ENCODE measurements at places on chromosomes 5 and 9.

DNA sequence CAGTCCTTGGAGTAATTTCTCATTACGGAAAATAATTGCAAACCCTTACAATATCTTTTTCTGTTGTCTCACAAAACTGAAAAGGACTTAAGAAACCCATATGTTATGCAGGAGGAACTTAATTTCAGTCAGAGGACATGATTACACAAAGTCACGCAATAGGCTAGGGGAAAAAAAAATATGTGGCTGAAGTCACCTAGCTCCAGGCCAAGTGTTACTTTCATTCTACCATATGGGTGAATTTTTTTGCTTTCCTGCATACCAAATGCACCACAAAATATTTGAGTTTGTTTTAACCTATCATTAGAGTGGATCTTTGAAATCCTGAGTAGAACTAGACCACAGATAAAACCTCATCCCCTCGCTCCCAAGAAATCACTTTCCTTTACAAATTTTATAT, 523.5 kb downstream of the CAAP1 start:
- DNase-seq: no peak

DNA sequence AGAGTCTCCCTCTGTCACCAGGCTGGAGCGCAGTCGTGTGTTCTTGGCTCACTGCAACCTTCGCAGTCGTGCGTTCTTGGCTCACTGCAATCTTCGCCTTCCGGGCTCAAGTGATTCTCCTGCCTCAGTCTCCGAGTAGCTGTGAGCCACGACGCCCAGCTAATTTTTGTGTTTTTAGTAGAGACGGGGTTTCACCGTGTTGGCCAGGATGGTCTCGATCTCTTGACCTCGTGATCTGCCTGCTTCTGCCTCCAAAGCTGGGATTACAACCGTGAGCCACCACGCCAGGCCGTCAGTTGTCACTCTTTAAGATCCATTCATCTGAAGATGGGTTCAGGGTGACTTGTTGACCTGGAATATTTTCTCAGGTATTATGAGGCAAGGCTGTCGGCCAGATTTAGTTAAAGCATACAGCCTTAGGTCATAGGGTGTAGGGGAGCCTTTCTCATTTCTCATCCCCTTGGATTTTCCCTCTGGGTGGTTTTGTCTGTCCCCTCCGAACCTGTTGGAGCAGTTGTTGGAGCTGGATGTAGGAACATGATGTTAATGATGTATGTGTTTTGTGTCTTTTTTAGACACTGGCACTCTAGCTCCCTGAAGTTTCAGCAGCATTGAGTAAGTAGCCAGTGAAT, 1.6 kb downstream of the SLC22A5 start:
- no peak for DNase-seq

- DNase-seq: no peak
These were observed 322.9 kb downstream of the SLIT3 start for GRCh38 chr5:168978015-168978414.

DNA sequence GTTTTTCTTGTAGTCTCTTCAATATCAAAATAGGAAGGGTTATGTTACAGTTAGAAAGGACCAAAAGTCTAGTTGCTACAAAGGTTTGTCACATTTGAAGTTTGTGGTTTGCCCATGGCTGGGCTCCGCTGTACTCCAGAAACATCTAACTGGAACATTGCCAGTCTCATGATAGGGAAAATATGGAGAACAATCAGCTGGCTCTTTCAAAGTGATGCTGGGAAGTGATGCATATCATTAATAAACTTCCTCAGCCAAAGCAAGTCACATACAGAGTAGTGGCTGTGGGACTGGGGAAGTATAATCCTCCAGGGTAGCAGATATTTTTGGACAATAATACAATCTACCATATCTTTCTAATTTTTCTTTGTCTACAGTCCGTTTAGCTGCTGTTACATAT, 8.8 kb downstream of the BTF3 start:
- no peak for DNase-seq

DNA sequence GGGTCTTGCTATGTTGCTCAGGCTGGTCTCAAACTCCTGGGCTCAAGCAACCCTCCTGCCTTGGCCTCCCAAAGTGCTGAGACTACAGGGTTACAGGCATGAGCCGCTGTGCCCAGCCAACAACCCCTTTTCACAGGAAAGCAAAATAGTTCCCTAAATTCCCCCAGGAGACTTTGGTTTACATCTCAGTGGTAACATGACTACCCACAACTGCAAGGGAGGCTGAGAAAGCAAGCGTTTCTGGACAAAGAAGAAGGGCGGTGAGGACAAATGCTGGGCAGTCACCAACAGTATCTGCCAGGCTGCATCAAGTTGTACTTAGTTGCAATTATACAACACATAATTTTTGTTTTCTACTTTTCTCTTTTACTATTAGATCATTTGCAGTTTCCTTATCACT, 7.4 kb upstream of the ADGRD2 start:
- DNase-seq: no peak

- no peak for DNase-seq
These were observed 53.2 kb downstream of the NDST1 start for GRCh38 chr5:150561192-150561512.

DNA sequence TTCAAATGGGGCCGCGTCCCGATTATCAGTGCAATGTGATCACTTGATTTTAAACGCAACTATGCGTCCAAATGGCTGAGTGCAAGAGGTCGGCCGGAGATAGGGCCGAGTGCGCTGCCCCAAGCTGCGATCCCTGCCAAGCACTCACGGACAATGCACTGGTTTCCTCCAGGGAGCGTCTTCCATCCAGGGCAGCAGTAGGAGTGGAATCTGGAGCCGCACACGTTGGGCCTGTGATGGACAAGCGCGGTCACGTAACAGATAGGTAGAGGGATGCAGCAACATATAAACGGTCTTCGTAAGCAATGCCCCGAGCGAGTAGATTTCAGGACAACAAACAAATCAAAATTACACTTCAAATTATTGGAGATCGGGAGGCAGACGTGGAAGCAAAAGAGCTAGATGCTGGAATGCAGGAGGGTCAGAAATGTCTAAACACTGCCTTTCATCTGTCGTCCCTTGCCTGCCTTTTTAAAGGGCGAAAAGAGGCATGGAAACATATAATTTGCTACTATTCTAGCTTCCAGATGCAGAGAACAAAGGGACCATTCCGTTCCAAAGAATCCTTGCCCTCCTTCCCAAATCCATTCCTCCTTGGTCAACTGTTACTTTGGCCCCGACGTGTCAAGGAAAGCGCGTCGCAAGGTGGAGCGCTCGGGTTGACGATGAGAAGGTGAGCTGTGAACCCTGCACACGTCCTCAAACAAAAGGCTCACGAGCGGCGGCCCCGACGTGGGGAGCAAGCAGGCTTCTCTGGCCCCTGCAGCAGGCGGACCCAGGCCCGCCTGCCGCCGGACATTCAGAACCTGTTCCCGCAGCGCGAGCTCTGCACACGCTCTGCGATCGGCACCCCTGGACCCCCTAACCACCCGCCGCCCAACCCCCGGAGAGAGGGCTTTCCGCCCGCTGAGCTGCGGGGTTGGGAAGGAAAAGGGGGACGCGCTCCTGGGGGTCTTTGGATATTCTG, 1.5 kb downstream of the FBN2 start:
- no peak for DNase-seq

- no peak for DNase-seq
These were observed 503.3 kb upstream of the GRIA1 start for GRCh38 chr5:152987131-152987530.

DNA sequence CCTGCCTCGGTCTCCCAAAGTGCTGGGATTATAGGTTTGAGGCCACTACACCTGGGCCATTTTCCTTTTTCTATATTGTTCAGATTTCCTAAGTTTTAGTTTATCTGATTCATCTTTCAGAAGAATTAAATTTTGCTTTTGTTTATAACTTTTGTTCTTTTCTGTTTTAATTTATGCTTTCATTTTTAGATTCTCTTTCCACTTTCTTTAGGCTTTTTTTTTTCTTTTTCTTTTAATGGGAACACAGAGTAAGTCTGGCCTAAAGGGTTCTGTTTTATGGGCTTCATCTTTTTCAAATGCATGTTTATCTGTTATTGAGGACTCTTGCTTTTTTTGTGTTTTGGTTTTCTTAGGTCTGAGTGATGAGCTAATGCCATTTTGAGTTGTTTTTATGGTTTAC, 42.1 kb downstream of the SNX30 start:
- no peak for DNase-seq

DNA sequence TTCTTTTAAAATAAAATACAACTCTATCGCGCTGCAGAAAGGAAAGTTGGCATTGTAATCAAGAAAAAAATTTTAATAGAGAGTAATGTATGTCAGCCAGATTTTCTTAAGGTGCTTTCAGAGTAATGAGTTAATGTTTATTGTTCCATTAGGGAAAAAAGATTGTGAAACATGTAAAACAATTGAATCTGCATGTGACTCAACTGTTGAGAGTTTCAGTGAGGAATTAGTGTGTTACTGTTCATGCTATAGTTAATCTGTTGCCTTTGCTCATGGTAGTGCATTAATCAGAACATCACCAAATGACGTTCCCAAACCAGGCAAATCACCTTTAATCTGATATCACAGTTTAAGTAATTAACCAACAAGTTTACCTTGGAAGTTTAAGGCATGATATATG, 600.5 kb downstream of the NR2F1-AS1 start:
- DNase-seq: no peak

GRCh38 chr9:126515873-126516505, 97.7 kb upstream of the LMX1B start:
- DNase-seq: no peak

GRCh38 chr5:77994943-77995342, 218.8 kb upstream of the TBCA start:
- DNase-seq: no peak

DNA sequence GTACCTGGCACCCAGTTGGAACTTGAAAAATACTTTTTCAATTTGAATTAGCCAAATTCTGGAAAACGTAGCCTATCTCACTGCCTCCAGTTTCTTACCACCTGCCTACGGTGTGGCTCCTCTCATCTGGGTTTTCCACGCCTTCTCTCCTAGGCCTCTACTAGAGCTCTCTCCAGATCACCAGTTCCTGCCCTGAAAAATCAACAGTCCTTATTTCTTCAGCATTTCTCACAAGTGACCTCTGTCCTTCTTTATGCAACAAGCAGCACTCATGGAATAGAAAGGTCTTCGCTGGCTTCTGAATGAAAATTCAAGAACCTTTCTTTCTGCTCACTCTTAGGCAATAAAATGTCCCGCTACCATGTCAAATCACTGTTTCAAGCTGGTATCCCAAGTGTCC, 64.8 kb downstream of the PIP5K1B start:
- DNase-seq: no peak

DNA sequence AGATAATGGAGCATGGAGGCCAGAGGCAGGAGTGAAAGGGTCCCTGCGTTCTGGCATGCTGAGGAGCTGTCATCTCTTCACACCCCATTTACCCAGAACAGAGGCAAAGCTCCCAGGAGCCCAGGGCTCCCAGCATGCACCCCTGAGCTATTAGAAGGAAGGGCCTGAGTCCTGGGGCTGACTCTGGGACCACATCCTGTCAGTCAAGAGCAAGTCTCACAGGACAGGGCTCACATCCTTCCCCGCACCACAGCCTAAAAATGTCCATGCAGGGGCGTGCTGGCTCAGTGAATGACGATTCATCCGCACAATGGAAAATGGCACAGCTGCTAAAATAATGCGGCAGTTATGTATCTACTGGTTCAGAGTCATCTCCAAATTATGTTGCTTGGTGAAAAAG, 31.4 kb downstream of the CAMK2A start:
- DNase-seq: no peak

DNA sequence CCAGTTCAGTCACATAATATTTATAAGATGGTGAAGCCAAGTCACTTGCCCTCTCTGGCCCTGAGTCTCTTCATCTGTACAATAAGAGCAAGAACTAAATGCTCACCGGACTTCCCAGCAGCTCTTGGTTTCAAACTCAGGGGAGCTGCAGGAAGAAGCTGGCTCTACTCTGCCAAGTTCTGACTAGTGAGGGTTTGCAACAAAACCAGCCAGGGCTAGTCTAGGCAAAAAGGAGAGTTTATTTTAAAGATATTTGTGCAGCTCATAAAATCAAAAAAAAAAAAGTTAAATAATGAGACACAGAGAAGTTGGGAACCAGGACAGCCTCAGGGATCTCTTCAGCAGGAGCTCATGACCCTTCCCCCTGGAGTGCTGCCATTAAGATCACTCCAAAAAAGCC, 107.3 kb downstream of the DOCK2 start:
- DNase-seq: no peak

GRCh38 chr5:83406906-83407305, 64.6 kb upstream of the VCAN start:
- DNase-seq: no peak

GRCh38 chr5:117803533-117803932, 1184.8 kb downstream of the DTWD2 start:
- DNase-seq: no peak

DNA sequence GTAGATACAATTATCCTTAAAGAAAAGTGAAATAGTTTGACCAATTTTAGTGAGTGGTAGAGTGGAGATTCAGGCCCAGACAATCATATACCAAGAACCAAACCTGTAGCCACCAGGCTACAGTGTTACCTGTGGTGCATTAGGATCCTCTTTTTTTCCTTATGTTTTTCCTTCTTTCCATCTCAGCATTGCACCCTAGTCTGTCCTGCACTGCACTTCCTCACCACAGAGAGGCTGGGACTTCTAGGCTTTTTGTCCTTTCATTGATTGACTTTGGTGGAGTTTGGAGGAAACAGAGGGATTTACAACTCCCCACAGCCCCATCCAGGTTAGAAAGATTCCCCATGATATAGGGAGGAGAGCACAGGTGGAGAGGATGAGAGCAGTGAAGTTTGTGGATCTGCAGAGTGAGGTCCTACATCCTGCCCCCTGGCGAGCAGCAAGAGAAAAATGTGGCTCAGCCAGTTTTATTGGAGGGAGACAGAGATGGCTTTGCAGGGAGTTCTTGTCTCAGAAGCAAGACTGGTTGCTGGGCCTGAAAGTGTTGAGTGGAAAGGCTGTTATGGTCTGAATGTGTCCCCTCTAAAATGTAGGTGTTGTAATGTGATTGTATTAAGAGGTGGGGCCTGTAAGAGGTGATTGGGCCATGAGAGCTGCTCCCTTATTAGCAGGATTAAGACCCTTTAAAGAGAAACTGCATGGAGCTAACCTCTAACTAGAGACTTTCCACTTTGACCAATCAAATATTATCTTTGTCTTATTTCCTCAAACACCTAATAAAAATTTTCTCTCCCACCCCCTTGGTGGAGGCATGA, 36.2 kb downstream of the KIF4B start:
- DNase-seq: no peak
